Hematopoietic multipotent progenitor cell treated with erythropoietin and hydrocortisone succinate and interleukin-3 and kit ligand, for 8 days (in vitro differentiated cells): ENCODE measurements at places on chromosomes 7 and 10.

DNA sequence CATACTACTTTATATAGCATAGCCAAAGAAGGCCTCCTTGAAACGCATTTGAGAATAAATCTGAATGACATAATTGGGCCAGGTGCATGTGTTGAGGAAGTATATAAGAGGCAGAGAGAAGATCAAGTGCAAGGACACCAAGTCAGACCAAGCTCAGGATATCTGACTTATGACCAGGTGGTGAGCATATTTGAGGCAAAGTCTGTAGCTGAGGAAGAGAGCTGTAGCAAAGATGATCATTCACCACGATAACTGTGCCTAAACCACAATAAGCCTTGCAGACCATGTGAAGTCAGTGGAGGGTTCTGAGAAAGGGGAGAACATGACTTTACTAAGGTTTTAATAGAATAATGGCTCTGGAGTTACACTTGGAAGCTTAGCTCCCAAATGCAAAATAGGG is 292.3 kb downstream of the SORCS1 start:
- DNase-seq = no peak

- DNase-seq = no peak
These were observed 1.8 kb upstream of the CHN2 start for GRCh38 chr7:29192811-29193210.

DNA sequence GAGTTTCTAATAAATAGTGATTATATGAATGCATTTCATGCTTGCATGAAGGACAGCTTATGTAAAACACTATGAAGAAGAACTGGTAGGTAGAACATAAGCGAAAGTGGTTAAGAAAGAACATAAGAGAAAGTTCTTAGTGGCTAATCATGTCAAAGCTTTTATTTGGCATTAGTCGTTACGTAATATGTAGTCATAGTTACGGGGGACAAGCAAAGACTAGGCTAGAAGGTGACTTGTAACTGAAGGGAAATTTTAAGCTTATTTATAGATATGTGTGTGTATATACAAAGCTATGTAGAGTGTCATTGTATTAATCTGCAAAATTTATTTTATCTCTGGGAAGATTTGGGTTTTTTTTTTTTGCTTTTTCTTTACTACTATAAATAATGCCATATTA is 36.9 kb downstream of the CAPZA2 start:
- no peak for DNase-seq

DNA sequence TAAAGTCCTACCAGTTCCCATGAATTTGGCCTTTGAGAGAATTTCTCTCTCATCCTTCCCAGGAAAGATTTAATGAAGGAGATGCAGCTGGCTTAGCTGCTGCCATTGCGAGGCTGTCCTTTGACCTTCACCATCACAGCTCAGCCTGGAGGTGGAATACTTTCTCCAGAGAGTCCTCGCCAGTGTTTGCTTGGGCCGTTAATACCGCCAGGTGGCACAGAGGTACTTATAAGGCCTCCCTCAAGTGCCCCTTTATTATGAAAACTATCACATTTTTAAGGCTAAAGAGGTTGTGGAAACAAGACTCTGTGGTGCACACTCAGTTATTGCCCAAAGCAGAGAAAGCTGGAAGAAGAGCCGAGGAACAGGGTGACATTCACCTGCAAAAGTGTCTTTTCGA is 330.6 kb downstream of the CCSER2 start:
- no peak for DNase-seq

GRCh38 chr10:11225935-11226334 is 208.3 kb downstream of the CELF2 start:
- peak; percentile 49 for DNase-seq

GRCh38 chr10:15738270-15738925 is 18.7 kb upstream of the ITGA8 start:
- no peak for DNase-seq

- no peak for DNase-seq
These were observed 22.0 kb downstream of the ADGRA1 start for GRCh38 chr10:133109711-133110110.

GRCh38 chr10:5970527-5970926 is 6.8 kb downstream of the IL15RA start:
- DNase-seq = no peak
